ENCODE measurements at places on chromosomes 5 and 9. TPM values are rescaled to one million over a fixed set of nuclear protein-coding genes. Genes with fewer than 3 reads are reported as not detected.

The ZNF608 gene
- polyA plus RNA-seq, result 83.4 TPM

The GFI1B gene
- 0.52 TPM for polyA plus RNA-seq

The NOXA1 gene
- 6.7 TPM for polyA plus RNA-seq

The GPR150 gene
- polyA plus RNA-seq, result 0.07 TPM

The PAPPA gene
- 3.5 TPM for polyA plus RNA-seq
